AG04449 (cell line): ENCODE measurements at places on chromosomes 13 and 19.

DNA sequence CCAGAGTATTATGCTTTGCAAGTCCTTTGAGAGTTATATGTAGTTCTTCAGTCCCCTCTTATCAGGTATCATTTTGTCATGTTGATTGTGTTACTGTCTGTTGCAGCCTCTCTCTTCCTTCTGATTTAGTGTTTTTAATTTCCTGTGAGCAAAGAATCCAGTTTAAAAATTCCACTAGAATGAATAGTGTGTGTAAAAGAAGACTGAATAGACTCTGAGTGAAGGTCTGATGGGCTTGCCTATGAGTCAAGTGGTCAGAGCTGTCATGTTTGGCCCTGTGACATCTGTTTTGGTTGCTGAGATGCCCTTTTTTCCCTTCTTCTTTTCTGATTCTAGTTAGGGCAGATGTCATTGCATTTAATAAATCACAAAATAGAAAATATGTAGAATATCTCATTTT lies 23.3 kb upstream of the KCTD4 start:
- DNase-seq, result no peak

DNA sequence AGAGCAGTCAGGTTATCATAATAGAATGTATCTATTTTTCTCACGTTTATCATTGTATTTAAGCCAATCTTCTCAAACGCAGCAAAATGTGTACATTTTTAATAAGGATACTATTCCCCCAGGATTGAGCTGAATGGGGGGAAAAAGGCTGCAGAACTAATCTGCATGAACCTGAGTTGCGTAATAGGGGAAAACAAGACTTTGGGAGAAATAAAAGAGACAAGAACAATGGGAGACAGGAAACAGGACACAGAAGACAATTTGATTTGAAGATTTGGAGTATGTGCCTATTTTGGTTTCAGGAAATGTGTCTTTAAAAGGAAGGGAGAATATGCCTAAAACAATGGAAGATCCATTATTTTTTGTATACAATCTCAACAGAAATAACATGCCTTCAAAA lies 844.5 kb downstream of the DIAPH3 start:
- DNase-seq, result no peak

DNA sequence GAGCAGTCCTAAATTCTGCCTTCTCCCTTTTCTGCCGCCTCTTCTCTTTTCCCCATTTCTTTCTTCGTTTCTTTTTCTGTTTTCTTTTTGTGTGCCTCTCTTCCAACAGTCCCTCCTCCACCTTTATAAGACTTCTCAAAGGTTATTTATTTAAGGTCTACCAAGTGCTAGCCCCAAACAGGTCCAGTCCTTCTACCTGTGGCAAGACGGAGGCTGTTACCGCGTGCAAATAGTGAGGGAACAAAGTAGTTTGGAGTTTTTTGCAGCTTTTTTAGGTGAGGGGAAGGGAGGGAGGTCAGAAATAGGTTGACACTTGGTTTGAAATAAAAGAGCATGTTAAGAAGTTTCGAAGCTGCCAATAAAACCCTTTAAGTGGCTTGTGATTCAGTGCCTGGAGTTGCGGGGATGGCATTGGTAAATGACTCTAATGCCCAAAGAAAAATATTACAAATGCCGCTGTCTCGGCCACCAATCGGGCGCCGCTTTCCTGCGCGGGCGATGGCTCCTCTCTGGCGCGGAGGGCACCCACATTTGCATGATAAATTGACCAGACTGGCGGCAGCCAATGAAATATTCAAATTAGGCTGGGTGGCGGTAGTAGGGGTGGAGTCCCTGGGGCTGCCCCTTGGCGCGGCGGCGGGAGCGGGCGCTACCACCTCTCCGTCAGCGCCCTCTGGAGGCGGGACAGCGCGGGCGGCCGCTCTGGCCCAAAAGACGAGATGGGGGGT lies 7.5 kb upstream of the TSHZ3 start:
- DNase-seq, result no peak

DNA sequence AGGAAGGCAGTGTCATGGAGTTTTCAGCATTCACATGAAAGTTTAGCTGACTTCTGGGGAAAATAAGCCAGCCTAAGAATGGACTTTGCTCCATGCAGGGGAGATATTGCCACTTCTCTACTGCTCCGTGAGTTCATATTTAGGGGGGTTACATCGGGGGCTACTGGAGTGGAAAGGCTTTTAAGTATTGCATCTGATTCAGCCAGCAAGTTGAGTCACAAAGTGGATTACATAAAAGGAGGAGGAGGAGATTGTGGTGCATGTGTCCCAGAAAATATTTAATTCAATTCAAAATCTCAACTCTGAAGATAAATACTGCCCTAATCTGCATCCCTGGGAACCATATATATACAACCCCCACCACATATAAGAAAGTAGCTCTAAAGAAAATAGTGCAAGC lies 617.2 kb downstream of the DCT start:
- DNase-seq, result no peak

GRCh38 chr13:98940325-98941001 lies 37.4 kb downstream of the DOCK9 start:
- no peak for DNase-seq

- DNase-seq, result no peak
These were observed 38.8 kb upstream of the IGFL4 start for GRCh38 chr19:46079576-46079975.

GRCh38 chr13:39616087-39616694 lies 13.2 kb upstream of the LHFPL6 start:
- no peak for DNase-seq

- peak; percentile 46 for DNase-seq
These were observed at the start of gene ZNF432 for GRCh38 chr19:52048555-52049501. Gene ZNF432 (minus strand): TSS chr19:52048838. CDS start chr19:52046868, 1,970 bp downstream.
